ENCODE measurements at places on chromosomes 13 and 19.

DNA sequence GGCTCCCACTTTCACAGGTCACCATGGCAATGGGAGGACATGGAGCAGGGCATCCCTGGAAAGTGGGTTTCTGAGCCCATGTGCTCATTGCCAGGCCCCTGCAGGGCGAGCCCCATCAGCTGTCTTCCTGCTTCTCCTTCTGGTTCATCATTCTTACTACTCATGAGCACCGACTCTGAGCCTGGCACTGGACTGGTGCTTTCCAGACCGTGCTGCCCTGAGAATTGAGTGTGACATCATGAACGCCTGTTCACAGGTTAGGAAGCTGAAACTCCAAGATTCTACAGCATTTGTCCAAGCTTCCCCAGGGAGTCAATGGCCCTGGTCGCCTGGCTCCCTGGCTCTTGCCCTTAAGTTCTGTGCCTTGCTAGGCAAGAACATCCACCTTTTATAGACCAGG is 210.4 kb upstream of the ZNF536 start:
- DNase-seq: no peak

DNA sequence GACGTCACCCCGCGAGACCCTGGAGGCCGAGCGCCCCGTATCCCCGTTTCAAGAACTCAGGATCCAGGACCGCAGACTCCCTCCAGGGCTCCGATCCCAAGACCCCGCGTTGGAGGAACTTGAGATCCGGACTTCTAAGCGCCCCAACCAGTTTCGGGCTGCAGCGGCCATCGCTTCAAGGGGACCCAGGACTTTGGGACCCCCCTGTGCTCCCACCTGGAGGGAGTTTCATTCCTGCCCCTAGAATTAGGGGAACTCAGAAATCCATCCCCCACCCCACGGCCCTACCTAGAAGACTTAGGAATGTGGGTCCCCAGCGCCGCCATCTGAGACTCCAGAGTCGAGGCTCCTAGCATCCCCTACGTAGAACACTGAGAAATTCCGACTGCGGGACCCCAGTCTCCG is 400 bp downstream of the PLEKHG2 start:
- DNase-seq: no peak

DNA sequence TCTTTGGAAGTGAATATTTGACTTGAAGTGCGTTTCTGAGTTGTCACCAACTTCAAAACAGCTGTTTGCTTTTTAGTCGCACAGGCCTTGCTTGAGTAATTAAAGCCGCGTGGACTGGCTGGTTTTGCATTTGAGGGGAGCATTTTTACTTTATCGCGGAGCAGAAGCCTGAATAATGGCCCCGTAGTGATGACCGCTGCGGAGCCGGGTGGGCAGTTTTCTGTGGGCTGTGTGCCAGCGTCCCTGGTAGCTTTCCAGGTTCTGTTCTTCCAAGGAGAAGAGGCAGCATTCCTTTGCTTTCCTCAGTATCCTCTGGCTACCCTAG is 1.1 kb downstream of the NAA16 start:
- DNase-seq: no peak

DNA sequence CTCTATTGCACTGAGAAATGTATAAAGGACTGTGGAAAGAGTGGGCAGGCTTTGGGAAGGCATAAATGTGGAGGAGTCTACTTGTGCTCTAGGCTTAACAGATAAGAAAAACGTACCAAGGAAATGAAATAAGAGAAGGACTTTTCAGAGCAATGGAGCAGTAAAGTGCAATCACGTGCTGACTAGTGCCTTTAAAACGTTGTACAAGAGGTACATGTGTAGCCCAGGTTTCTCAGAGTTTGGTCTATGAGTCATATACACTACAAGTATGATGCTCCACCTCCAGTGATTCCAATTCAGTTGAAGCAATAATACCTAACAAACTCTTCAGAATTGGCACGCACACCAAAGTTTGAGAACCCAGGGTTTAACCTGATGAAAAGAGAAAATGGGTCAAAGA is 13.4 kb upstream of the FNDC3A start:
- no peak for DNase-seq

DNA sequence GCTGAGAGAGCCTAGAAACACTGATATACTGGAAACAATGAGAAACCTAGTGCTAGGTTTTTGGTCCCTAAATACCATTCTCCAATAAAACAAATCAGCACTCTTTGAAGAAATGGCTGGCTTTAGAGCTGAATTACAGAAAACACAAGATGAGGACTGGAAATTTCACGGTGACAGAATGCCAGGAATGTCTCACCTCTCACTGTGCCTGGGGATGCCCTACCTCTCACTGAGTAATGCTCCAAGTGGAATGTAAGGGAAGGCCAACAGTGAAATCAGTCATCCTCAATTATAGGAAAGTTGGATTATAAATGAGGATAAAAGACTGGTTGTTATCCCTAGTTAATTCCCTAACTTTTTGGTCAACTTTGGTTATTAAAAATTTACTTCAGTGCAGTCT is 259.0 kb downstream of the NALCN start:
- no peak for DNase-seq

DNA sequence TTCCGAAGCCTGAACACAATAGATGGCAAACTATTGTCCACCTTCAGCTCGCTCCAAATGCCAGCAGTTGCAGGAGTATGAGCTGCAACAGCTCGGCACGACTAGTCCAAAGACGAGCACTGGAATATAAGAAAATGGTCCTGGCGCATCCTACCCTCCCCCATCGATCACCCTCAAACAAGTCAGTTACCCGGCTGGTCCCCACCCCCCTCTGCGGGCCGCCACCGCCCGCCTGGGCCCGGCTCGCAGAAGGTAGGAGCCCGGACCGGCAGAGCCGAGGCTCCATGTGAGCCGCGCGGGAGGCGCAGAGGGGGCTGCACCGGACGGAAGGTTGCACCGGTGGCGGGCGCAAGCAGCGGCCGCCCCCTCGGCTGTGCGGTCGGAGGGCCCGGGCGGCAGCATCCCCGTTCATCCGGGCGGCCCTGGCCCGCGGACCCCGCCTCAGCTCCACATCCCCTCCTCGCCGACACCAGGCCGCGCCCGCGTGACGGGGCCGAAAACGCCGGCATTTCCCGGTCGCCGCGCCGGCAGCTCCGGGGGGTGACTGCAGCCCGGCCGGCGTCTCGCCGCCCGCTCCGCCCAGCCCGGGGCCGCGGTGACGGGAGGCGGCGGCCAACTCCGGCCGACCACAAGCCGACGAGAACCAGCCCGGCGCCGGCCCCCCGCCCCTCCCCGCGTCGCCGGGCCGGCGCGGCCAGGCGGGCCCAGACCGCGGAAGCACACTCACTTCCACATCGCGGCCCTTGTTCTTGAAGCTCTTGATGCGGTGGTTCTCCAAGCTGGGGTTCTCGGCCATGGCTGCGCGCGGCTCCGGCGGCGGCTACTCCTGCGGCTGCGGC is 552 bp downstream of the KPNA3 start:
- peak; percentile 28 for DNase-seq

DNA sequence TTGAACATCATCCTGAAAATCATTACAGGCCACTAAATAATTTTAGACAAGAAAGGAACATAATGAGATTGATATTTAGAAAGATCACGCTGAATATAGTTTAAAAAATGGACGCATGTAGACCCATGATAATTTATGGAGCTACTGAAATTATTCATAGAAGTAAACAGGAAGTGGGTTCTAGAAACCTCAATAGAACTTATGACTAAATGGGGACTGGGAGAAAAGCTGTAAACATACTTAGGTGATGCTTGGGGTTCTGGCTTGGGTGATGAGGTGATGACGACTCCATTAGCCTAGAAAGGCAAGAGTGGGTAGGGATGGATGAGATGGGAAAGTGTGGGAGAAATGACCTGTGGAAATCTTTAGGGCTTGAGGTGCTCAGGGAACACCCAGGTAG is 484.0 kb downstream of the MYO16 start:
- no peak for DNase-seq

DNA sequence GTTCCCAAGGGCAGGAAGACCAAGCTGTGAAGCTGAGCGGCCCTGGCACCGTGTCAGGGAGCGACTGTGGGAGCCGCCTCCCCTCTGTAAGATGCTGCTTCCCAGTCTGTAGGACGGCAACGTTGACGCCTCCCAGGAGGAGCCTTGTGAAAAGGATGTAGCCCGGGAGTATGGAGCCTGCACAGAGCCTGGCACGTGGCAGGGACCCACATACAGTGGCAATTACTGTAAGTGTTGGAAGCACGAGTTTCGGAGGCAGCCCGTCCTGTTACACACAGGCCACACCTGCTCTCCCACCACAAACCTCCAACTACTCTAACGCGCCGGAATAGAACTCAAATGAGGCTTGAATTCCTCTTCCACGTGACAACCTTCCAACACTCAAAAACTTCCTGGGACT is 6.6 kb downstream of the RAB20 start:
- DNase-seq: no peak

GRCh38 chr13:21849323-21849722 is 178.4 kb downstream of the FGF9 start:
- no peak for DNase-seq

DNA sequence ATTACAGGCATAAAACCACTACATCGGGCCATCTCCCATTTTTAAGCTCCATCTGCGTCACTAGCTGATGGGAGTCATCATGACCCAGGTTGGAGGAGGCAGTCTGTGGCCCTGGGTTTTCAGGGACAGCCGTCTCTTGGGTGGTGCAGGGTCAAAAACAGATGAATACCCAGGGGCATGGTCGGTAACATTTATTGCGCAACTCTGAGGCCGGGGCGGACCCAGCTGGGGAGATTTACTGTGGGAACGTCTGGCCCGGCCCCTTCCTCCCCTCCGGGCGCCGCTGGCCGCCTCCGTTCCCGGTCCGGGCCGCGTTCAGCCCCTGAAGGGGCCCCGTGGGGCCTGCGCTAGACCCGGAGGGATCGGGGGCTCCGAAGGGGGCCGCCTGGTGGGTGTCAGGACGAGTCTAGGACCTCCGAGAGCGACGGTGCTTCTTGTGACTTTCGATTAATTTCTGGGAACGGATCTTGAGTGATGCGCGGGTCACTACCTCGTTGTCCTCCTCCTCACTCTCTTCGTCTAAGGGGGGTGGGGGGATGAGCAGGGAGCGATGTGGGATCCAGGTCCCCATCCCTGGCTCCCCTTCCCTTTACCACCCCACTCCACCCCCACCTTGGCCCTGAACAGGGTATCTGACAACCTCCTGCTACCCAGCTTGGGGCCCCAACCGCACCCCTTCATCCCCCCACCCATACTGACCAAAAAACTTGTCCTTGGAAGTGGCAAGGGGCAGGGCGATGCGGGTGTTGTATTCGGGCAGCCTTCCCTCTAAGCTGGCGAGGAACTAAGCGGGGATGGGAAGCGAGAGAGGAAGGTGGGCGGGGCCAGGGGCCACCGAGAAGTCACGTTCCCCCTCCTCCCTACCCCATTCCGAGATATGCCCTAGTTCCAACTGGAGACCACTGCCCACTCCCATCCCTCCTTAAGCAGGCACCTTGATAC is 1.6 kb upstream of the RGL3 start:
- DNase-seq: no peak

DNA sequence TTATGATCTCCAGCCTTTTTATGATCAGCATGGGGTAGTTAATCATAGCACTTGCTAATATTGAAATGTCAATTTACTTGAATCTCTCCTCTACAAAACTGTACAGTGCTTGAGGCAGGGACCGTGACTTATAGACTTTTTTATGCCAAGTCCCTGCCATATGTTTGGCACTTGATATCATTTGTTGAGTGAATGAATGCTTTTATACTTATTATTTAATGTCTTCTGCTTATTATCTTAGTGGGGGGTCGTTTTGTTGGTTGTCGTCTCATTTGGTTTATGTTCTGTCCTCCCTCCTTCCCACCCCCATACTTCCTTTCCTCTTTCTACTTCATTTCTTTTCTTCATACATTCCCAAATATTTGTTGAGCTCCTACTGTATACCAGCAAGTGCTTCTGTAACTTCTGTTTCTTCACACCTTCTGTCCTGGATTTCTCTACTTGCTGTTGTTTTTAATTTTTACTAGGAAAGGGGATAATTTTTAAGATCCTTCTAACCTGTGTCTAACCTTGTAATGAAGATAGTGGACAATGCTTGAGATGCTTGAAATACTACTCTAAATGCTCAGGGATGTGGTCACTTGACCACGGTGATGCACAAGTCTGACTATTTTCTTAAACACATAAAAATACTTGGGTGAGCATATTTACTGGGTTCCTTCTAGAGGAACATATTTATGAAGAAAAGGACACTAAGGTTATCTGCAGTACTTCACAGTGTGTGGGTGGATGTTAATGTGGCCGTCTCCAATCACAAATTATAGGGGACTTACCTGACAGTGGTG is 223.8 kb downstream of the TDRD3 start:
- DNase-seq: no peak

GRCh38 chr13:104954210-104954609 is 1581.3 kb downstream of the EFNB2 start:
- no peak for DNase-seq
